ENCODE measurements at places on chromosomes 2 and 18. TPM values are rescaled to one million over a fixed set of nuclear protein-coding genes. Genes with fewer than 3 reads are reported as not detected.

The NAT8 gene
- not detected for total RNA-seq

The VWA3B gene
- total RNA-seq: not detected

- peak; percentile 29 for DNase-seq
These were observed 353.6 kb upstream of the FANCL start for GRCh38 chr2:58594762-58595161.

DNA sequence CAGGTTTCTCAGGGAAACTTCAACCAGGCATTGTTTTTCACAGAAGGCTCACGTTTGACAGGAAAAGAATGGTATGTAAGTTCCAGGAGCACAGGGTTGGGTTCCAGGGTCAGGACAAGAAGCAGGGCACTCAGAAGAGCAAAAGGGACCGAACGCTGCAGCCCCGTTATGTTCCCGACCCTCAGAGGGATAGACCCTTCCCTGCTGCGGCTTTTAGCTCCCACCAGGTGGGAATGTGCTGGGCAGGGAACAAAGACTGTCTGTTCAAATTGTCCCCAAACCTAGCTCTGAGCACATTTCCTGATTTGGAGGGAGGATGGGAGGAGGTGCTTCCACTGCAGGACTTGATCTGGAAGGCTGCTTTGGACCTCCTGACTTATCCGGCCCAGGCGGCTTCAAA is 130.1 kb downstream of the RAB3GAP1 start:
- no peak for DNase-seq

The CDH7 gene
- not detected for total RNA-seq

DNA sequence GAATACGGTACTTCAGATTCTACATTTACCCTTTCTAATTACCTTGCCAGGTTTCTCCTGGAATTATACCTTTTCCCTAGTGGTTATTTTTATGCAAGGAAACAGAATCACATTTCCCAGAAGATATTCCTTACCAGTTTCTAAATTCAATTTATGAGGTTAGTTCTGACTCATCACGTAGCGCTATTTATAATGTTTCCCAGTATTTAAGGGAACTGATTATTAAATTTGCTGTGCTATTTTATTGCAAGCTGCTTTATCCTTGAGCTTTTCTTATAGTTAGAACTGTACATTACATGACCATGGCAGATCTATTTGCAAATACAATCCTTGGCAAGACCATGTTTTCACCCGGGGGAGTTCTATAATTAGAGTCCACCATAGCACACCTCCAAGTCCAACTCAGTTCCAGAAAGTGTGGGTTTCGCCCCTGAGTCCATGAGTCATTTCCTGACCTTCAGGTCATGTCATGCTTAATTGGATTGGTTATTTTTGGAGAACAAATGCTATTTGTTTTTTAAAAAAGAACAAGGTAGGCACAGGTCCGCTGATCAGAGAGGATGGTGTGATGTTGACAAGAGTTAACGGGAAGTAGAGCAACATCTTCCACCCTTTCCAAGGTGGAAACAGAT is 126.6 kb downstream of the ZNF532 start:
- peak; percentile 74 for DNase-seq

- DNase-seq: peak; percentile 15
These were observed 74.0 kb upstream of the SESTD1 start for GRCh38 chr2:179338681-179339080.

The GREB1 gene
- total RNA-seq: under 0.01 TPM

- DNase-seq: peak; percentile 41
These were observed 263.0 kb downstream of the PTGR3 start for GRCh38 chr18:74945774-74946545.

The CCDC148 gene
- total RNA-seq: 0.26 TPM

The DTNA gene
- total RNA-seq: 1.9 TPM

GRCh38 chr18:21759836-21760235 is 19.2 kb downstream of the MIB1 start:
- no peak for DNase-seq

- no peak for DNase-seq
These were observed 146.6 kb downstream of the SMAD7 start for GRCh38 chr18:48803951-48804855.

GRCh38 chr2:121992700-121993099 is 237.2 kb downstream of the TSN start:
- DNase-seq: no peak

GRCh38 chr2:7966032-7966431 is 715.8 kb upstream of the ID2 start:
- DNase-seq: no peak

DNA sequence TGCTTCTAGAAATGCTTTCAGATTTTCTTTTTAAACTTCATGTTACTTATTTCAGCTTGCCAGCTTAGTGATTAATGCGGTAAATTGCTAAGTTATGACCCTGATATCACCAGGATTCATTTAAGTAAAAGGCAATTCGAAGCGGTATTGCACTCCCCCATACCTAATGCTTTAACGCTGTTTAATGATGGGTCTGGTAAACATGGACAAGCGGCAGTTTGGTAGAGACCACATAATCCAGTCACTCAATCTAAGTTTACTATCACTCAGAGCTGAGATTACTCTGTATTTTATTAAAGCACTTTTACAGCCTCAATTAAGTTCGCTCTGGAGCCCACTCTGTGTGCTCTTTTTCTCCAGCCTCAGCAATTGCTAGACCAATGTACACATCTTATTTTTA is 118.2 kb upstream of the SCN7A start:
- no peak for DNase-seq

The VSNL1 gene
- total RNA-seq: 0.64 TPM

The RAMP1 gene
- 2.1 TPM for total RNA-seq

GRCh38 chr2:215425021-215425782 is 10.7 kb downstream of the FN1 start:
- DNase-seq: no peak

The SLC38A11 gene
- not detected for total RNA-seq

The TBR1 gene
- under 0.01 TPM for total RNA-seq

The LRATD1 gene
- 23.2 TPM for total RNA-seq

GRCh38 chr2:146821836-146822316 is 1023.0 kb upstream of the ACVR2A start:
- DNase-seq: peak; percentile 48

- no peak for DNase-seq
These were observed 254.2 kb downstream of the PDE11A start for GRCh38 chr2:177818412-177818811.

- peak; percentile 5 for DNase-seq
These were observed 42.0 kb downstream of the OXER1 start for GRCh38 chr2:42721898-42722297.

- peak; percentile 80 for DNase-seq
These were observed 87.6 kb downstream of the TTC27 start for GRCh38 chr2:32715391-32715841.

- peak; percentile 51 for DNase-seq
These were observed 104.4 kb downstream of the TANC1 start for GRCh38 chr2:159072795-159073194.

DNA sequence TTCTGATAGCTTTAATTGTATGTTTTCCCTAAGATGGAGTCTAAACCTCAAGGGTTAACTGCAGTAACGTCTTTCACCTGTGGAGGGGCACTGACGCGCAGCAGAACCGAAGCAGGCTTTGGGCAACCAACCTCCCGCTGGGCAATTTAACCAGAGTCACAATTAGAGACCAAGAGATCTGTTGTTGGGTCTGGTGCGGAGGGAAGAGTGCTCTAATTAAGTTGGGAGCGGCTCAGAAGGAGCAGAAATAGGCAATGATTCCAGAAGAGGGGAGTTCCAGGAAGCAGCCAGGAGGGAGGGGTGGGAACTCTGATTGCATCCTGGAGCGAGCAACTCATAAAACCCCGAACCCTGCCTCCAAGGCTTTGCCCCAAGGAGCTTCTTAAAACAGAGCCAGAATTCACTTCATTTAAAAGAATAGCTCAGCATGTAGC is 245.8 kb downstream of the PAX3 start:
- DNase-seq: no peak

GRCh38 chr18:42860011-42860410 is 255.5 kb downstream of the RIT2 start:
- peak; percentile 12 for DNase-seq

GRCh38 chr2:167946441-167946841 is 301.0 kb downstream of the STK39 start:
- DNase-seq: no peak

The LBX2 gene
- total RNA-seq: 0.77 TPM

DNA sequence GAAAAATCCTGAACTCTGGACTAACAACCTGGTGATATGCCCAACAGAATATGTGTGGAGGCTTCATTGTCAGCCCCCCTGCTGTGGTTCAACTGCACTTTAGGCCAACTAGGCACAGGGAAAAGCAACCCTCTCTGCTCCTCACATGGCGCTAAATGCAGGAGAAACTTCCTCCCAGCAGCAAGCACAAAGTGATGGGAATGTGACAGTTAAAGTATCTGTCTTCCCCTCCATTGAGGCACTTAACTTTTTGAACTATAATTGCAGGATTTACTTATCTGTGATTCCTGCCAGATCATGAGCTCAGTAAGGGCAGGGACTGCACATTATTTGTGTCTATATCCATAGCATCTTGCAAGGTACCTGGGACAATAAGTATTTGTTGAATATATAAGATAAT is 981.2 kb upstream of the KLHL29 start:
- DNase-seq: no peak

- DNase-seq: no peak
These were observed 13.6 kb upstream of the CXCR4 start for GRCh38 chr2:136131484-136131960.

All from bronchial epithelial cell (primary cell).